ENCODE measurements at places on chromosomes 6 and 20.

- no peak for DNase-seq
Measured at GRCh38 chr6:152404086-152404857, 232.9 kb downstream of the SYNE1 start.

- DNase-seq: no peak
Measured at GRCh38 chr6:111592726-111593511, 12.8 kb downstream of the TRAF3IP2 start.

- DNase-seq: no peak
Measured at GRCh38 chr6:4324746-4325145, 189.4 kb upstream of the ECI2 start.

DNA sequence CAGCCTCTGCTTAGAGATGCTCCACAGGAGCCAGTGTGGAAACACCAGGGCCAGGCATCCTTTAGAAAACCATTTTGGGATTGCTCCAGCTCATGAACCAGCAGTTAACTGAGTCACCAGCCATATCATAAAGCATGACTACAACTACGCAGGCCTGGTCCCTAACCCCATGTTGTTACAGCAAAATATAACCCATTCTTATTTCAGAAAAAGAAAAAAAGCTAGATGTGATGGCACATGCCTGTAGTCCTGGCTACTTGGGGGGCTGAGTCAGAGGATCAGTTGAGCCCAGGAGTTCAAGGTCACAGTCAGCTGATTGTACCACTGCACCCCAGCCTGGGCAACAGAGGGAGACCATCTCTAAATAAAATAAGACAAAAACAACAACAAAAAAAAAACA, 36.8 kb downstream of the C6orf15 start:
- DNase-seq: no peak

- DNase-seq: no peak
Measured at GRCh38 chr6:37663019-37663810, 34.5 kb downstream of the MDGA1 start.

DNA sequence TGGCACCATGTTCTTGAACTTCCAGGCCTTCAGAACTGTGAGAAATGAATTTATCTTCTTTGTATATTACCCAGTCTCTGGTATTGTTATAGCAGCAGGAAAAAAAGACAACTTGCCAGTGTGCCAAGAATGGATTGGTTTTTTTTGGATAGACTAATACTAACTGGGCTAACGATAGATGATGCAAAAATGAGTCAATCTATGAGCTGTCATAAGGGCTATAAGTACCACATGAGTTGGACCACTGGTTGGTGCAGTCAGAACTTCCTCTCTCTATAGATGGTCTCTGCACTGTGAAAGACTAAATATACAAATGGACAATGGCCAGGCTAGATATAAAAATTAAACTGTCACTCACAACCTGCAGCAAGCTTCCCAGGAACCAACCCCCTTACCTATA, 87.6 kb upstream of the COL21A1 start:
- no peak for DNase-seq

DNA sequence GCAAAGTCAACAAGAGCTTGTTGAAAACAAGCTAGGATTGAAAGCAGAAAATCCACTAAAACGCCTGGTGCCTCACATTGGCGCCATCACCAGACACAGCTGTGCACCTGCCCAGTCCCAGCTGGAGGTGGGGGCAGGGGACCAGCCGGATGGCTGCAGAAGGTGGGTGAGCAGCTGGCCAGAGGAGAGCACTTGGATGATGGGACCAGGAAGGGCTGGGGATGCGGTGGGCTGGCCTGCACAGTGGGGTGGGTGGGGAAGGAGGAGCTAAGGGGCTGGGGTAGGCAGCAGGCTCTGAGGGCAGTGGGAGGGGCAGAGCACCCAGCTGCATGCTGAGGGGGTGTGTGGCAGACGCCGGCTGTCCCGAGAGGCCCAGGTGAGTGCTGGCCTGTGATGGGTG, 7.1 kb downstream of the CABLES2 start:
- no peak for DNase-seq

DNA sequence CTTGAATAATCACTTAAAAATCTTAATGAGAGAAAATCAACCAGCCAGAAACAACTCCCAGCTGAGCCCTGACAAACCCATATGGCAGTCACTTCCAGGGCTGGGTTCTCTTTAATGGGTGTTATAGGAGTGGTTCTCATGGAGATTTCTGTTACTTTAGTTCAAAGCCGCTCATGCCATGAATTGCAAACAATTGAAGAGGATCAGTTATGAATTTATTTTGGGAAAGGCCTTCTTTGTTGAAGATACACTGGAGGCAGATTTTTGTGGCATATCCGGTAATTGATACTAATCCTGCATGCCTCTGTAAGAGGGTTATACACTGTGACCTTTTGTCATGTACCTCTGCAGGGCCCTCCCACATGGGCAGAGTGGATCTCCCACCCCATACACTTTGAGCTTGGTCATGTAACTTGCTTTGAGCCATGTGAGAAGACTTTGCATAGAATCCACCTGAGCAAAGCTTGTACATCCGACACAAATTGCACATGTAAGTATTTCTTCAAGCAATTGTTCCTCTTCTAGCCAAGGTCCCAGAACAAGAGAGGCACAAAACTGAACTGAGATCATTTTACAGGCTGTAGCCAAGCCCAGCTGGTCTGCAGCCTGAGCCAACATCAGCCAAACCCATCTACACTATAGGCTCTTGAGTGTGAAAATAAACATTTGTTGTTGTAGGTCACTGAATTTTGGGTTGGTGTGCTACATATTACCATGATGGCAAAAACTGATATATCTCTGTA, 492.3 kb downstream of the PREX1 start:
- DNase-seq: no peak

DNA sequence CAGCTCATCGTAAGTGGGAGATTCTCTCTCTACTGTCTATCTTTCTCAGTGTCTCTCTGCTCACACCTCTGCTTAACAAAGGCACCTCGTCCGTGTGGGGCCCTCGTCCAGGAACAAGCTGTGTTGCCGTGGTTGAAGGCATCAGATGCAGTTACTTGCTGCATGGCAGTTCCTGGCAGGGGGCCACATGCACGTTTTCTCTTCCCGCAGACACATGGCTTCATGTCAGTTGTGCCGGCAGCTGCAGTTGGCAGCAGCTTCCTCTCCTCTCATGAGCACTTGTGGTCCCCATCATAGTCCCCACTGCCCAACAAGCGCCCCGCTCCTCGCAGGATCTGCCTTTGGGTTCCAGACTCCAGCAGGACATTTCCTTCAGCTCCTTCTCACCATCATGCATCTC, 7.1 kb upstream of the AFDN start:
- no peak for DNase-seq

GRCh38 chr20:23048283-23049200, 930 bp downstream of the THBD start:
- DNase-seq: peak; percentile 52

GRCh38 chr20:15512916-15513315, 1060.3 kb downstream of the KIF16B start:
- no peak for DNase-seq

GRCh38 chr6:6005051-6006005, 1.4 kb downstream of the NRN1 start:
- DNase-seq: no peak

GRCh38 chr6:15596186-15596896, 66.5 kb downstream of the DTNBP1 start:
- no peak for DNase-seq

- DNase-seq: no peak
Measured at GRCh38 chr20:58551631-58552030, 36.4 kb upstream of the APCDD1L start.

DNA sequence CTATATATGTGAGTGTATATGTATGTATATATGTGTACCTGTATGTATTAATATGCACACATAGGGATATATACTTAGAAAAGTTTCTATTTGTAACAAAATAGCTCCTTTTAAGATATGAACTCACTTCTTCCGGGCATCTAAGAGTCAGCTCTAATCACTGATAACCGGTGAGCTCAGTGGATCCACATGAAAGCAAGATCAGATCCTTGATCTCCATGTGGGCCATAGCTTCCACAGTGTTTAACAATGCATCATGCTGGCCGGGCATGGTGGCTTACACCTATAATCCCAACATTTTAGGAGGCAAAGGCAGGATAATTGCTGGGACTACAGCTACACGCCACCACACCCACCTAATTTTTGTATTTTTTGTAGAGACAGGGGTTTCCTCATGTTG, 52.6 kb downstream of the ECT2L start:
- DNase-seq: no peak

DNA sequence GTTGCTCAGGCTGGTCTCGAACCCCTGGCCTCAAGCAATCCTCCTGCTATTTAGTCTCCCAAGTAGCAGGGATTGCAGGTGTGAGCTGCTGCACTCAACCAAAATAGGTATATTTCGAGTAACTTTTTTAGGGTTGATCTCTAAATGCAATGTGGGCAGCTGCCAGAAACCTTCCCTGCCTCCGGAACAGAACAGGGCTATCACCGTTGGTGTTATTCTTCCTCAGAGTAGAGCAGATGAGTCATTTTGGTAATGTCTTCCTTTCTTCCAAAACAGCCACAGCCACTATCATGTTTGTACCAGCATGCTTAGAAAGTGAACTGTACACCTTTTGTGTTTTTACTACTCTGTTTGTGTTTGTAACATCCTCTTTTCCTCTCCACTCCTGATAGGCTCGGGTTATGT, 44.1 kb downstream of the SNX9 start:
- no peak for DNase-seq
